Activated effector memory CD4-positive, alpha-beta T cell treated with Interleukin-2 at 50 U/mL for 16 hours (primary cell): ENCODE measurements at places on chromosomes 11 and 22.

DNA sequence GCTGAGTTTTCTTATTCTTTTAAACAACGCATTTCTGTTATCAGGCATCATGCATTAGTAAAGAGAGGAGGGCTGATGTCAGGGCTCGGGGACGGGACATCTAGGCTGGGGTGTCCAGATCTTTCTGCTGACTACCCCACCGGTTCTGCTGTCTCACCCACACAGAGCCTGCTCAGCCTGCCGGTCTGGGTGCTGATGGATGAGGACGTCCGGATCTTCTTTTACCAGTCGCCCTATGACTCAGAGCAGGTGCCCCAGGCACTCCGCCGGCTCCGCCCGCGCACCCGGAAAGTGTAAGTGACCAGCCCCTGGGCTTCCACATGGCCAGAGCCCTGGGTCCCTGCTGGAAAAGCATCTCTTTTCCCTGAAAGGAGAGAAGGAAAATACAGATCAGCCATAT, 9.4 kb downstream of the NCF4 start:
- DNase-seq: no peak

DNA sequence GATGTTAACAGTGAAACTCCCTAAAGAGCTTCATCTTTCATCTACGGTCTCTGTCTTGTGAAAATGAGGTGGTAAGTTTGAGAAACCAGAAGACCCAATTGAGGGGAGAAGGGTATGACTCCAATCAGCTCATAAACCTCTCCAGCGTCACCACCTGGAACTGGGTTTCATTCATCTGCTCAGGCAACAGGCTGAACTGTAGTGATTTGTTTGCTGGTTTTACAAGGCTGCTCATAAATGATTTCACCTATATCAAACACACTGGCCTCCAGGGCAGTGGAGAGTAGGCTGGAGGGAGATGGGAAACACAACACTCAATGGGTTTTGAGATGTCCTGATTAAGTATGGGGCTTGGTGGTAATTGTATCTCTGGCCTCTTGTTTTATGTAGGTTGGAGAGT, 79.0 kb downstream of the EFCAB6 start:
- DNase-seq: no peak

DNA sequence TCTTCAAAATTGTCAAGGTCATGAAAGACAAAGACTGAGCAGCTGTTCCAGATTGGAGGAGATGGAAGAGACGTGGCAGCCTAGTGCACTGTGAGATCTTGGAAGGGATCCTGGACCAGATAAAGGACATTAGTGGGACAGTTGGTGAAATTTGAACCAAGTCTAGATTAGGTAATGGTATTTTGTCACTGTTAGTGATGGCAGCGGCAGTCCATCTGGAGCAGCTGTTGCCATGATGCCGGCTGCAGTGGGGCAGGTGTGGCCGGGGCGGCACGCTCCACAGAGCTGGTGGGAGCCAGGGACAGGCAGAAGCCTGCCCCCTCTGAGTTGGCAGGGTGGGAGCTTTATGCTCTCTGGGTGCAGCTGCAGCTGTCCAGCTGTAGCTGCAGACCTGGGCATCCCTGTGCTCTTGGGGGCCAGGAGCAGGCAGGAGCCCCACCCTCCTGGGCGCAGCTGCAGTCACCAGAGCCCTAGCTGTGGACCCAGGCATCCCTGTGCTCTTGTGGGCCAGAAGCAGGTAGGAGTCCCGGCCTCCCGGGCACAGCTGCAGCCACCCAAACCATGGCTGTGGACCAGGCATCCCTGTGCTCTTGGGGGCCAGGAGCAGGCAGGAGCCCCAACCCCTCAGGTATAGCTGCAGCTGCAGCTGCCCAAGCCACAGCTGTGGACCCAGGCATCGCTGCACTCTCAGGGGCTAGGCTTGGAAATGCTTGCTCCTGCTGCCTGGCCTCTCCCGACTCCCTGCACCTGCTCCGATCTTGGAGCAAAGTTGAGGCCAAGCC, 20.7 kb downstream of the DIXDC1 start:
- DNase-seq: no peak

DNA sequence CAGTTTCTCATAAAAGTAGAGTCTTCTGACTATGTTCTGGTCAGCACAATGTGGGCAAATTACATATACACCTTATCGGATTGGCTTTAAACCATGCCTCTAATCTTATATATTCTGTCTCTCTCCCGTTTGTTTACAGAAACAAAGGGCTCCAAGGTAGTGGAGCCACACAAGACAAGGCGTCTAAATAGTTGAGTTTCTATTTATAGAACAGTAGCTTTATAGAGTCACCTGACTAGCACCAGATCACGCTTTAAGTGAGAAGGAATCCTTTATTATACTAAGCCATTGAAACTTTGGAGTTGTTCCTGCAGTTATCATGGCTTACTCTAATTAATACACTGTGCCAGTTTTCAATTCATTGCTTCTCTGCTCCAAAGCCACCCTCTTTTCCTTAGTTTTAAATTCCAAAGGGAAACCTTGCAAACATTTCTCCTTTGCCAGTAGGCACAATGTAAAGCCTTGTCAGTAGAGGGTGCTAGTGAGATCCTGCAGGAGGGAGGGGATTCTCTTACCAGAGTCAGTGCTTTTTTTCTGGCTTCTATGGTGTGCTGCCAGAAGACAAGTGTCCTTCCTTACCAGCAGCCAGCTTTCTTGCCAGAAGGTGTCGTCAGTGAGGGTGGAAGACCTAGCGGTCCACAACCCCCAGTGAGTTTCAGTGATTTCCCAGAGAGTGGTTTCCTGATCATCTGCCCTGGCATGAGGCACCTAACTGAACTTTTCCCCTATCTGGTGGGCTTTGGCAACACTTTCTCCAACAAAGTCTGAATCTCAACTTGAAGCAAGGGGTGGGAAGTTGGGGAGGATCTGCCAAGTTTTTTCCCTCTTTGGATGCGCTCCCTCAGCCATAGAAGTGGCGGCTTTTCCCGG, 71.7 kb downstream of the RAB38 start:
- DNase-seq: peak; percentile 0
